ENCODE measurements at places on chromosomes 6 and 20.

- no peak for DNase-seq
These were observed 615.4 kb upstream of the MAN1A1 start for GRCh38 chr6:119965008-119965407.

DNA sequence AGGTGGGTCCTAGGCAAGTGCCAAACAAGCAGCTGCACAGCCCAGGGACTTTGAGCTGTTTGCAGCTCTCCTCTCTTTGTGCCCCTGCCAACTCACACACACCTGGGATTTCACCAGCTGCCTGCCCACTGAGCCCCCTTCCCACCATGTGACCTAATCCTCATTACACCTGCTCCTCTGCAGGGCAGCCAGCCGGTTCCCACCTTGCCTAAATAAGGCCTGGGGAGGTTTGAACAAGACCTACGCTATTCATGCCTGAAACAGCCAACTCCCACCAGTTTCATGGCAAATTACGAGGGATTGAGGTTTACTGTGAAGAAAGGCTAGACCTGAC is 92.6 kb upstream of the SOX4 start:
- no peak for DNase-seq

GRCh38 chr20:38445381-38445796 is 10.3 kb upstream of the SNHG17 start:
- DNase-seq, result no peak

DNA sequence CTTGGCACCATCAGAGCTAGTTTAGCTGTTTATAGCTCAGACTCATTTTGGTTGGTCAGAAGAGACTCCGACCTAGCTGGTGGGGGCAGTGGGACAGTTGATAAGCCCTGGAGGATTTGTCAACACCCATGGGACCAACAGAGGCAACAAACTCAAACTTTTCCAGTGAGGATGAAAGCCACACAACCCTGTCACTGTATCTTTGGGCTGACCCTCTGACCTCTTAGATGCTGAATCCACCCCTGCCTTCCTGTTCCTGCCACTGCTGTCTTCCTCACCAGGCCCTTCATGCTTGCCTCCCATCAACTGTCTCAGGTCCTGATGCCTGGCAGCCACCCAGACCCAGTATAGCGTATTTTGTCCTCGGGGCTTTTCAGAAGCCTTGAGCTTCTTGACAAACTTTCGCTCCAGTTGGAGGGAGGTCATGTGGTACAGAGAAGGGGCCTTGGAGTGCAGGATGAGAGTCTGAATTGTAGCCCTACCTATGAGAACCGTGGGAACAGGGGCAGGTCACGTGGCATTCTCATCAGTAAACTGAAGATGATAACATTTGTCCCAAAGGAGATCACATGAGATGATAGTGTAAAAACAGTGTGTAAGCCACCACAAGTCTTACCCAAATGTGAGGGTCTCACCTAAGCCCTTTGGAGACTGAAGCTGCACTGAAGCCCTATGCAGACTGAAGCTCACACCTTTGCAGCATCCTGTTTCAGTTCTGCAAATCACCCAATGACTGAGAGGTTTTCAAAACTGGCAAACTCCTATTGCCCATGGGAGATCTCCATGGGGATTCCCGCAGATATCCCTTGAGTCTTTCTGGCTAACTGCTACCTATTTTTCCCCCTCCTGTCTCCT is 72.0 kb upstream of the F13A1 start:
- no peak for DNase-seq

GRCh38 chr6:137933696-137934095 is 66.6 kb downstream of the TNFAIP3 start:
- DNase-seq, result no peak

DNA sequence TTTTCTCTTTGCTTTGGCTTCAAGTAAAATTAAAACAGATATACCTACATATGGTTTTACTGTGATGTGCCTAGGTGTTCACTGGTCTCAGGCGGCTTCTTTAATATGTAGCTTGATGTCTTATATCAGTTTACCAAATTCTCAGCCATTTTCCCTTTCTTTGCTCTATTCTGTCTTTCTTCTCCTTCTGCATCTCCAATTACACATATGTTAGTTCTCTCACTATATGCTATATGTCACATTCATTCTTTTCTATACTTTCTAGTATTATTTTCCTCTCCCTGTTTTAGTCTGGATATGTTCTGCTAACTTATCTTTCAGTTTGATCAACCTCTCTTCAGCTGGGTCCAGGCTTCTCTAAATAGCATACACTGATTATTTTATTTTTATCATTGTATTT is 14.4 kb upstream of the WFDC8 start:
- DNase-seq, result no peak

GRCh38 chr6:35386989-35387388 is 44.6 kb downstream of the PPARD start:
- no peak for DNase-seq

DNA sequence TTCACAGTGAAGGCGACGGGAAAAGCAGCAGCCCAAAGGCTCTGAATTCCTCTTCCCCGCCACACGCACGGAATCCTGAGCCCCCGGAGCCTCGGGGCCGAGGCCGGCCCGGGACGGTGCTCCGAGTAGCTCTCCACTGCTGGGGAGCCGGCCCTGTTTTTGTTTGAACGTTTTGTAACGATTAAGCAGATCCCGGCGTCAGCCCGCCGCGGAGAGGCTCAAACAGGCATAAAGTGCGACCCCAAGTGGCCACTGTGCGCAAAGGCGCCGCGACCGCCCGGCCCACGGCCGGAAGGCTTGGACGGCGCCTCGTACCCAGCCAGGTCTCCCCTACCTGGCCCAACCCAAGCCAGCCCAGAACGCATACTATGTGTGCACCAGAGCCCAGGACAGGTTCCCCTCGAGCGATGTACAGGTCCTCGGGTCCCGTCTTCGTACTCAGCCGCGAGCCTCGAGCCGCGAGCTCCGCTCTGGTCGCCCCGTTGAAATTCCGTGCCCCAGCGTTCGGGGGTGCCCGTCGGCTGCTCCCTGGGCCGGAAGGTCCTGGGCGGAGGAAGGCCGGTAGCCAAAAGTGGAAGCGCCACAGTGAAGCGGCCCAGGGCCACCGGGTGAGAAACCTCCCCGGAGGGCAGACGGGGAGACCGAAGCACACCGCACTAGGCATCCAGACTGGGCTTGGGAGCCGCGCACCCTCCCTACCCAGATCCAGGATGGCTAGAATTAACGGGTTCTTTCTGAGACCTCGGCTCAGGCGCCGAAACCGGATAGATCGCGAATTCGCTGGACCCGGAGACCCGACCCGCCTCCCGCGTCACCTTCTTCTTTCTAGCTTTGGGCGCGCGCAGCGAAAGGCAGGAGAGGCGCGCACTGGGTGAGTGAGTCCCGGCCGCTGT is 1.2 kb upstream of the MAFB start:
- peak; percentile 86 for DNase-seq

DNA sequence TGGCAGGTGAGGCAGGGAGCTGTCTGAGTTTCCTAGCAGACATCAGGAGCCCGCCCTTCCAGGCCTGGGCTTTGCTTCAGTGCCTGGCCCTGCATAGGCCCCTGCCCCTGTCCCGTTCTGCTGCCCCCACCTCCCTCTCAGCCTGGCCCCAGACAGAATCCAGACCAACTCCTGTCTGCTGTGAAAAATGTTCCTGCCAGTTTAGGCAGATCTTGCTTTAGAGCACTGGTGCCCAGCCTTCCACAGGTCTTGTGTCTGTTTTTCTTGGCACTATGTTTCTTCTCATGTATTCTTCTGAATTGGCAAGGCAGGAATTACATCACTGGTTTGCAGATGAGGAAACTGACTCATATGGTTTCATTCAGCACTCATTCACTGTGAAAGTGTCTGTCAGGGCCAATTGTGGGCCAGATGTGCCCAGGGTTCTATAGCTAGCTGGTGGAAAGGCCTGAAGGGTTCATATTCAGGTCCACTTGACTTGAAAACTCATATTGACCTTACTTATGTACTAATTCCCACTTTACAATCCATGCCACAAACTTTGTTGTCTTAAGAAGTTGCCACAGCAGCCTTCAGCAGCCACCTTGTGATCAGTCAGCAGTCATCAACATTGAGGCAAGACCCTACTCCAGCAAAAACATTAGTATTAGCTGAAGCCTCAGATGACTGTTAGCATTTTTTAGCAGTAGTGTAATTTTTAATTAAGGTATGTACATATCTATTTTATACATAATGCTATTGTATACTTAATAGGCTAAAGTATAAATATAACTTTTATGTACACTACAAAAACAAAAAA is 40.5 kb downstream of the HLA-F start:
- peak; percentile 16 for DNase-seq

GRCh38 chr20:46350201-46350985 is 42.1 kb upstream of the CDH22 start:
- DNase-seq, result peak; percentile 75

DNA sequence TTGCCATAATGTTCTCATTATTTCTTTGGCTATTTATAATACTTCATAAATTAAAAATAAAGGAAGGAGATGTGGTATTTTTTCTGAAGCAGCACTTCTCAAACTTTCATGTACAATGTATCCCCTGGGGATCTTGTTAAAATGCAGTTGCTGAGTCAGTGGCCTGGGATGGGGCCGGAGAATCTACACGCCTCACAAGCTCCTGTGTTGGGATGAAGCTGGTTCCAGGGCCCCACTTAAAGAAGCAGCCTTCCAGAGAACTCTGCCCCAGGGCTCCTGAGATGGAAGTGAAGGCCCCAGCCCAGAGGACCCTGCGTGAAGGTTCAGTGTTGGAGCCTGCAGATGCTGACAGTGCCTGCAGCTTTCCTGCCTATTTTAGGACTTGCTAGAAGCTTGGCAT is 40.1 kb upstream of the SLC23A2 start:
- DNase-seq, result no peak

DNA sequence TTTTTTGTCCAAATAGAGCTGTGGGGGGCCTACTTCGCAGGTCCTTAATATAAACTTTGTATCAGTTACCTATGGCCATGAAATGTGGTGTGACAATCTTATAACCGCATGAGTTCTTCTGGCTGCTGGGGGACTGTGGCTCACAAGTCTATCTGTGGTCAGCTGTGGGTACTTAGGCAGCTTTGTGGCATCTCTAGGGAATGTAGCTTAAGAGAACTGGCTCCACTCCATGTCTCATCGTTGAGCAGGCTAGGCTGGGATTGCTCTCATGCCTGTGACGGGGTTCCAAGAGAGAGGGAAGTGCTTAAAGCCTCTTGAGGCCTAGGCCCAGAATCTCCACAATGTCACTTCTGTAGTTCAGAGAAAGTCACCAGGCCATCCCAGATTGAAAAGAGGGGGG is 140.5 kb downstream of the BTBD3 start:
- DNase-seq, result no peak

- DNase-seq, result no peak
These were observed 123.2 kb upstream of the PRSS16 start for GRCh38 chr6:27124252-27124657.

GRCh38 chr6:100456908-100457235 is 7.8 kb downstream of the SIM1 start:
- no peak for DNase-seq

- no peak for DNase-seq
These were observed 982.9 kb downstream of the EYS start for GRCh38 chr6:64724091-64724490.

GRCh38 chr6:73180763-73181619 is 44.3 kb downstream of the KHDC1L start:
- peak; percentile 60 for DNase-seq

DNA sequence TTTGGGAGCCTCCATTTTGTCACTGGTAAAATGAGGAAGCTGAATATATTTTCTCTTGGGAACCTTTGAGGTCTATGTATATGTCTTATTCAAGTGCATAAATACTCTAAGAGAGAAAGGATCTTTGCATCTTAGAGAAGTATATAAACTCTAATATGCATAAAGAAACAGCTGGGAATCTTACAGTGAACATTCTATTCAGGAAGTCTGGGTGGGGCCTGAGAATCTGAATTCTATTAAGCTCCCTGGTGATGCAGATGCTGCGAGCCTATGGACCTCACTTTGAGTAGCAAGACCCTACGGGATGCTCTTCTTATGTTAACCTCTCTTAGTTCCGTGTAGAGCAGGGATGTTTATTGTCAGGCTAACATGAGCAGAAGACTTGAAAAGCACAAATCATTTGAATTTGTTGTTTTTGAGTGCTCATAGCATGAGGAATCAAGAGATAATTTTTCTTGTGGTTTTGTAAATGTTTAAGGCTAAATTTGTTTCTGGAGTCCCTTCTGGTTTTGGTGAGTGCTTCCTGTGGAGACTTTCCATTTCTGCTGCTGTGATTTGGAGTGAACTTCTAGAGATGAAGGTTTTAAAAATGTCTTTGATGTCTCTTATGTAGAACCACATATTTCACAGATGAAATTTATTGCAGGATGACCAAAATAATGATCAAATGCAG is 281.2 kb upstream of the JAG1 start:
- no peak for DNase-seq

DNA sequence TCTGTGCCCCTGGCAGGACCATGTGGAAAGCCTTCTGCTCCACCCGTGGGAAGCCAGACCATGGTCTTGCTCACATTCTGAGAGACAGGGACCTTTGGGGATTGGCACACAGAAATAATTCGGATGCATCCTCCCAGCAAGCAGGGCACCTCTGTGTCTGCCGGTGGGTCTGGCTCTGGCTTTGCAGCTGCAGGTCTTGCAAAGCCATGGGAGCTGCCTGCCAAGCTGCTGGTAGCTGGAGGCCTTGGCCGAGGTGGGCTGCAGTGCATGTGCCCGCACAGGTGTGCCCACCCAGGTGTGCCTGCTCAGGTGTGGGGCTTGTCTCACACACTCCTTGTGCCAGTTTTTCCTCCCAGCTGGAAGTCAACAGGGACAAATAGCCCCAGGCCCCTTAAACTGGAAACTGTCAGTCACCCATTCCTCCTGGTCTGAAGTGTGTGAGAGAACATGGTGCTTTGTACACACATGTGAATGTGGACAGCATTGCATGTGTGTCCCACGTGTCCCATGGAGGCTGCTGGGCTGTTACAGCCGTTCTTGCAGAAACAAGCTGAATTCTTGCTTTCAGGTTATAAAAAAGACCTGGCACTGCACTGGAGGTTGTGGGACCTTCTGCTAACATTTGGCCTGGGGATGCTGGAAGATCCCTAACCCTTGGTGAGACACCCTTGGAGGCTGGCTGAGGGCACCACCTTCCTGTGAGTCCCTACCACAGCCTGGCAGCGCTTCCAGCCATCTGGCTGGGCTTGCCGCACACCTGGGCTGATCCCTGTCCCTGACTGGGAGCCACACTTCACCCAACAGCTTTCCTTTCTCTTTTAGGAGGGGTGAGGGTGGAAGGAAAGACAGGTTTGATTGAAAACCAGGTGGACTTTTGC is 54.9 kb upstream of the SMOC2 start:
- DNase-seq, result no peak

DNA sequence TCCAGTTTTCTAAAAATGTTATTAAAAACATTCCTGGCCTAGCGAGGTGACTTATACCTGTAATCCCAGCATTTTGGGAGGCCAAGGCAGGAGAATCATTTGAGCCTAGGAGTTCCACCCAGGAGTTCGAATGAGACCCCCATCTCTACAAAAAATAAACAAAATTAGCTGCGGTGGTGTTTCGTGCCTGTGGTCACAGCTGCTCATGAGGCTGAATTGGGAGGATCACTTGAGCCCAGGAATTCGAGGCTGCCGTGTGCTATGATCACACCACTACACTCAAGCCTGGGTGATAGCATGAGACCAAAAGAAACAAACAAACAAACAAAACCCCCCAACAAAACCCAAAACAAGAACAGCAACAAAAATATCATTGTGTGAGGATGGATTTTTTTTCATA is 19.8 kb upstream of the POLR1H start:
- DNase-seq, result no peak

All from urothelium cell line (cell line).